ENCODE measurements at places on chromosomes 5 and 9.

- DNase-seq, result no peak
Measured at GRCh38 chr5:1479581-1480188, 34.4 kb upstream of the SLC6A3 start.

GRCh38 chr5:146427619-146427997, 19.5 kb upstream of the TCERG1 start:
- no peak for DNase-seq

- no peak for DNase-seq
Measured at GRCh38 chr9:752681-753200, 88.8 kb upstream of the DMRT1 start.

DNA sequence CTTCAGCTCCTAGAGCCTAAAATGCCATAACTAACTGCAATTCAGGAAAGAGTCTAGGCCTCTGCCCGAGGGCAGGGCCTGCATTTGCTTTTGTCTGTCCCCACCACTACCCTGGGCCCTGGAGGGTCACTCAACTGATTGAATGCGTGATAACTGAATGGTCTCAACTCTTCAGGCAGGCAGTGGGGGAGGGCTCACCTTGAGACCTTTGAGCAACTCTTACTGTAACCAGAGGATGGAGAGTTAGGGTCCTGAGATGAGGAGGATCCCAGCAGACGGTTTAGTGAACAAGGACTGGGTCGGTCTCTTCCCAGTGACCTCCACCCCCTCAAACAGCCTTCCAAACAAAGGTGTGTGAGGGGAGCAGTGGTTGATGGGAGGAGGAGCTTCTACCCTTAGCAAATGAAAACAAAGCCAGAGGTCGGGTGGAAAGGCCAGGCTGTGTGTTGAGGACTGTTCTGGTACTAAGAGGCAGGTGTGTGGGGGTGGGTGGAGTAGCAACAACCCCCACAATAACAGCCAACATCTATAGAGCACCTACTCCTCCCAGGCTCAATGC, 59.4 kb downstream of the CXXC5 start:
- DNase-seq, result no peak

DNA sequence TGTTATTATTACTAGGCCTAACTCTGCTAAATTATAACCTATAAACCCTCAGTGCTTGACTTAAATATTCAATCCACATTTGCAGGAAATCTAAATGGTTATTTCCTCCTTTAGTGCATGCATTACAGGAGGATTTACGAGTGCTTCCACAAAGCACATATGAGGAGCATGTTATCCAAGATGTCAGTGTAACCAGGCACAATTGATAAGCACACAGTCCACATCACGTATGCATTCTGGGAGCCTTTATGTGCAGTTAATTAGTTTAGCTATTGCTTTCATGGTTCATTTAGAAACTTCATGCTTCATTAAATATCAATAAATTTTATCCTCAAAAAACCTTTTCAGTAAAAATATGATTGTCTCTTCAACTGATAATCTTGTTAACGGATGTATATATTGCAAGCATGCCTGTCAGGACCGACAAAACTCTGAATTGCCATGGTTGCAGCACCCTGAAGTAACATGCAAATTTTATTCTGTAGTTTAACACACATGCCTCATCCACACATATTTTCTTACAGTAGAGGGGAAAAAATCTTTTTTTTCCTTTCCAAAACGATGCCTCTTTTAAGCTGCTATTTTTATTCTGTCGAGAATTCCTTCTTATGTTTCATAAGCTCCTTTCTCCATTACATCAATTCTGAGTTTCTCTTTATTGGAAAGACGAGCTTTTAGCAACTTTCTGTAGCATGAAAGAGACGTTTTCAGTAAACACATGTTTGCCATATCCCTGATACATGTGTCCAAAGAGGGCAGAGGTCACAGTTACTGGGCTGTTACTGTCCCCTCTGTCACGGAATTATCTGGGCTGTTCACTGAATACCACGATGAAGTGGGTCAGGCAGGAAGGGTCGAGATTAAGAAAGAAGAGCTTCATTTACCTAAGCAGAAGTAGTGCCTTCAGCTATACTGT, 142.0 kb downstream of the GLIS3 start:
- no peak for DNase-seq

DNA sequence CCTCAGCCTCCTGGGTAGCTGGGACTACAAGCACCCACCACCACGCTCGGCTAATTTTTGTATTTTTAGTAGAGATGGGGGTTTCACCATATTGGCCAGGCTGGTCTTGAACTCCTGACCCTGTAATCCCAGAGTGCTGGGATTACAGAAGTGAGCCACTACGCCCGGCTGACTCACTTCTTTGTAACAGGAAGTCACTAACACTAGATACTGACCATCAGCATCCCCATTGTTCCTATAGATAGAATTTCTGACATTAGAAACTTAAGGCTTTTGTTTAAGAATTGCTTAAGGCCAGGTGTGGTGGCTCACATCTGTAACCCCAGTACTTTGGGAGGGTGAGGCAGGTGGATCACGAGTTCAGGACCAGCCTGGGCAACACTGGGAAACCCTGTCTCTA, 42.2 kb downstream of the LEAP2 start:
- no peak for DNase-seq

GRCh38 chr9:134491856-134492255, 149.7 kb upstream of the COL5A1 start:
- DNase-seq, result peak; percentile 25

- DNase-seq, result no peak
Measured at GRCh38 chr5:128331261-128331660, 206.8 kb downstream of the FBN2 start.

- DNase-seq, result no peak
Measured at GRCh38 chr9:12922224-12922866, 147.5 kb downstream of the LURAP1L start.

DNA sequence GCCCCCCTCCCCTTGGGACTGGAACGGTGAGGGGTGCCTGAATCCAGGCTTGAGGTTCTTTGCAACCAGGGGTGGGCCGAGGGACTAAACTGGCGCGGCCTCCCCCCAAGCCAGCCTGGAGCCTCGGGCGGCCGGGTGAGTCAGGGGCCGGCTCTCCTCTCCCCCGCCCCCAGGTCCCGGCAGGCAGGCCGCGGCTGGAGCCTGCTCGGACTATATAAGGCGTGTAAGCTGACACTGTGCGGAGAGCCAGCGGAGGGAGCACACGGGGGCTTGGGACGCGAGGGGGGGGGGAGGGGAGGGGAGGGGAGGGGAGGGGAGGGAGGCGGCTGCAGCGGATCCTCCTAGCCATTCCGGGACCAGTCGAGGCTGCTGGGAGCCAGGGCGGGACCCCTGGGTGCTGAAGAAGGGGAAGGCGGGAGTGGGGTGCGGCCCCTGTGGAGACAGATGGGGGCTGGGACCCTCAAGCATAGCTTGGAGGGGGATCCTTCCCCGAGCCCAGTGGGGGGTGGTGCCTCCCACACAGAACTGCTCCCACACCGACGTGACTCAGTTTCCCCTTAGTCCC, 595 bp downstream of the PDLIM7 start:
- no peak for DNase-seq

- no peak for DNase-seq
Measured at GRCh38 chr9:19995619-19996018, 206.8 kb upstream of the SLC24A2 start.

DNA sequence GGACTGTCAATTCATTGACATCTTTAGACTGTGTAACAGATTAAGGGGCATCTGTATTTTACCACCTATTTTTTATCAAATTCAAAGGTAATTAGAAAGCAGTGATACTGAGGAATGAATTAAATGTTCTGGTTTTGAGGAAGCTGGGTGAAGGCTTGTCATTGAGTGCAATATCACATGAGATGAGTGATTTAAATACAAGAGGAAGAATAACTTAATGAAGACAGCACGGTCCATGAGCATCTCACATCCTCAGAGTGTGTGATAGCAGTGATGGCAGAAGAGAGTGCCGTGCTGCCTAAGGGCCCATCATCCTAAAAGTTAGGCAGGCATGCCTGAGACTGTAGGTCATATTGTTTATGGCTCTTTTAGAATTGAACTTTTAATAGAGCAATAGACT, 263.3 kb downstream of the MAST4 start:
- no peak for DNase-seq

GRCh38 chr5:161403996-161404395, 142.5 kb downstream of the GABRB2 start:
- DNase-seq, result no peak

DNA sequence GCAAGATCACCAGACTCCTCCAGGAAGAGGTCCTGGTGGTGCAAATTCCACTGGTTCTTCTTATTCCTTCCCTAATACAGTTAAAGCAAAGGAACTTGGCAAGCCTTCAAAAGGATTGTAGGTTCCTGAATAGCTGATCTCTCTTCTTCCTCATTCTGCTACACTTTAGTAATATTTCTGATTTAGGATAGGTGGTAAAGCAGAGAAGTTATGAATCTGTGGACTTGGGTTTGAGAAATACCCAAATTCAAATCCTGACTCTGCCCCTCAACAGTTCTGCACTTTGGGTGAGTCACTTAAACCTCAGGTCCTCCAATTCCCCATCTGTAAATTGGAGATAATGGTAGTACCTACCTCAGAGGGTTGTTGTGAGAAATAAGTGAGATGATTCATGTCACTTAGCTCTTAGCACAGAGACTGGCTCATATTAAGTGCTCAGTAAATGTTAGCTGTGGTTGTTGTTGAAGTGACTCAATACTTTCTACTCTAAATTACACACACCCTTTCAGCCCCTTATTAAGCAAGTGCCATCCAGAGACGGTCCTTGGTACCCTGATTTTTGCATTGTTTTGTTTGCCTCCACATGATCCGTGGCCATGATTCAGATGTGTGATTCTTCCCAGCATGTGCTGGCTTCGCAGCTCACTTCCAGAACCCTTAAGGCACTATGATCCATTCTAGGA, 5.2 kb downstream of the SH3RF2 start:
- no peak for DNase-seq

DNA sequence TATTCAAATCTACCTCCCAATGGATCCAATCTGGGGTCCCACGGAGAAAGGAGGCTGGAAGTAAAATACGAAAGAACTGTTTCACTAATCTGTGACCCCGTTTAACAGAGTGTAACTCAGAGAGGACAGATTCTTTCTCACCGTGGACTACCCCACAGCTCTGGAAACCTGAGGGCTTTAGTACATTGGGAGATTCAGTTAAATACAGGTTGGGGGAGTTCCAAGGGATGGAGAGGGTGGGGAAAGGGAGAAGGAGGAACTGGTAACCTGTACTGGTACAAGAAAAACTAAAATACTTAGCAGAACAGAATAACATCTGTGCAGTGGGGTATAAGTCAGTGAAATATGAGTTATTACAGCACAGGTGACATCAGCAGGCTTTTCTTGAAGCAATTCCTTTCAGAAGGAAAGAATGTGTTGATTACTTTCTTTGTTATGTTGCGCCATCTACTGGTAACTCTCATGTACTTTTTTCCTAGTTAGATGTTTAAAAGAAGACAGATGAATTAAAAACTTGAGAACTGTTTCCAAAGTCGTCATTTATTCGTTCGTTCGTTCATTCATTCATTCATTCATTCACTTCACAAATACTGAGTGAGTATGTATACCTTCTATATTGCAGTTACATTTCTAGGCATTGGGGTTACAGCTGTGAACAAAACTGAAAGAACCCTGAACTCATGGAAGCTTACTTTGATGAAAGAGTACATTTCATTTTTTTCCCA, 30.0 kb upstream of the STOM start:
- no peak for DNase-seq

GRCh38 chr9:32384002-32384363, 460 bp upstream of the ACO1 start:
- DNase-seq, result no peak

GRCh38 chr5:120690621-120691407, 226.7 kb downstream of the PRR16 start:
- no peak for DNase-seq

- no peak for DNase-seq
Measured at GRCh38 chr5:180140079-180140554, 68.6 kb upstream of the RNF130 start.

DNA sequence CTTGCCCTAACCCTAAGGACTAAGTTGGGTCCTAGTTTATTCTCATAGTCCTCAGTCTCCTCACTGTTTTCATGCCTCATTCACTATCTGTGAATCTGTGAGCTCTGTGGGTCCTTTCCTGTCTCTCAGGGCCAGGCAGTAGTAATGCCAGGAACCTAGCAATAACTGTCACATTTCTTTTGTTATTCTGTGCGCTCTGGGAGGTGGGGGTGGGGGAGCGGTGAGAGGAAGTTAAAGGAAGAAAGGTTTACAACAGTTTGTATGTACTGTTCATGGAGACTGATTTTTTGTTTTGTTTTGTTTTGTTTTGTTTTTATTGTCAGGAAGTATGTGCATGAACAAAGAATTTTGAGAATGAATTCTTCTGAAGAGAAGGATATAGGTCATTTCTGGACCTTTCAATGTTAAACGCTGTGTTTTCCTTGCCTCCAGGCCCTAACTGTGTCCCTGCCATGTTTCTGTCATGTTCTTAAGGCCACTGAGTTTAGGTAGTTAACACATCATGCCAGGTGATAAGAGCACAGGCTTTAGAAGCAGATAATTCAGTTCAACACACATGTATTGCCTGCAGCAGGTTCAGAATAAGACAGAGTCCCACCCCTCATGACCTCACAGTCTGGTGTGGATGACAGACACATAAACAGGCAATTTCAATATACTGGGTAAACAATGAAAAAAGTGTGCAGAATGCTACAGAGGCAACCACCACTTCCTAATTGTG, 13.3 kb upstream of the FEM1C start:
- no peak for DNase-seq

DNA sequence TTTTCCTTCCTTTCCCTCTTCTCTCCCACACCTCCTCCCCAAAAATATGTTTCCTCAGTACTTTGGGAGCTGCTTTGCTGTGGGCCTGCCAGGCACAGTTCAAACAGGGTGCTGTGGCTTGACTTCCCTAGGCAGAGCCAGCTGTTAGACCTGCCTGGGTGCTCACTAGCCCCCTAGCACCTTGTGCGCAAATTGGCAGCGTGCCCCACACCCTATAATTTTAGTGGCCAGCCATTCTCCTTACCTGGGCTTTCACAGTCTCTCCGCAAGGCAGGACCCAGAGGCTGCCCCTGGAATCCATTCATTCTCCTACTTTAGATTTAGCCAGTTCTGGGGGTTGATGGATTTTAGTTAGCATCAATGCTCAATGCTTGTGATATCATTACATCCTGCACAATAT, 72.3 kb downstream of the ANGPTL2 start:
- DNase-seq, result no peak

DNA sequence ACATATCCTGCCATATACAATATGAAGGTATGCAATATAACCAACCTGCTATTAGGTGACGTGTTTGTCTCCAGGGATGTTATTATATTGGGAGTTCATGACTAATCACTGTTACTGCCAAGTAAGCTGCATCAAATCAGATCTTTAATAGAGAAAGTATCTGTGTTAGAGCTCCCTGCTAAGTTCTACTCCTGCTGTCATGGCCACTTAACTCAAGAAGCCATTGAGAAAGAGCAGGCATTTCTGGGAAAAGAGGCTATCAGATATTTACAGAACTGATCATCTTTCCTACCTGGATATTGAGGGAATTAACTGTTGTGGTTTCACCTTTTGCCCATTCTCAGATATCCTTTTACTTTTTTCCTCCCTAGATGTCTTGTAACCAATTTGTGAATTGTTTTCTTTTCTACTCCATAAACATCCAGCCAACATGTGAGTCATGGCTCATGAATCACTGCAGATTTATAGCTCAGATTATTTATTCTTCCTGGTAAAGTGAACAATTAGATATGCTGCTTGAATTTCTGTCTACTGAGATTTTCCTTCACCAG, 634.8 kb upstream of the FAM174A start:
- DNase-seq, result no peak

- DNase-seq, result no peak
Measured at GRCh38 chr5:163880302-163880701, 374.9 kb downstream of the MAT2B start.

Data from dorsolateral prefrontal cortex (tissue), 122 donors.